ENCODE measurements at places on chromosomes 13 and 19.

- peak; percentile 100 for DNase-seq
Measured at GRCh38 chr19:48468772-48469288, 339 bp upstream of the CYTH2 start.

DNA sequence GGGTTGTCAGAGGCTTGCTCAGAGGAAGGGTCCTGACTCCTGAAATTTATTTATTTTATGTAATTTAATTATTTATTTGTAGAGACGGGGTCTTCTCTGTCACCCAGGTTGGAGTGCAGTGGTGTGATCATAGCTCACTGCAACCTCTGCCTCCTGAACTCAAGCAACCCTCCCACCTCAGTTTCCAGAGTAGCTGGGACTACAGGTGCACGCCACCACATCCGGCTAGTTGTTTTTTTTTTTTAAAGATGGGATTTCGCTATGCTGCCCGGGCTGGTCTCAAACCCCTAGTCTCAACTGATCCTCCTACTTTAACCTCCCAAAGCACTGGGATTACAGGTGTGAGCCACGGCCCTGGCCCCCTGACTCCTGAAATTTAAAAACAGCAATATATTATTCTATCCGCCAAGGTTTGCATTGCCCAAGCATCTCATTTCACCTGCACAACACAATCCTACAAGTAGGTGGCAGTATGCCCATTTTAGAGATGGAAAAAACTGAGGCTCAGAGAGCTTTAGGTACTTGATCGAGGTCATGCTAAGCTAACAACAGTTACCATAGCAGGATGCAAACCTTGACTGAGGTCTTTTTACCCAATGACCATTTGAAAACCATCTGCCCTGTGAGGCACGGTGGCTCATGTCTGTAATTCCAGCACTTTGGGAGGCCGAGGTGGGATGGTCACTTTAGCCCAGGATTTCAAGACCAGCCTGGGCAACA, 18.1 kb downstream of the ARHGEF18 start:
- no peak for DNase-seq

DNA sequence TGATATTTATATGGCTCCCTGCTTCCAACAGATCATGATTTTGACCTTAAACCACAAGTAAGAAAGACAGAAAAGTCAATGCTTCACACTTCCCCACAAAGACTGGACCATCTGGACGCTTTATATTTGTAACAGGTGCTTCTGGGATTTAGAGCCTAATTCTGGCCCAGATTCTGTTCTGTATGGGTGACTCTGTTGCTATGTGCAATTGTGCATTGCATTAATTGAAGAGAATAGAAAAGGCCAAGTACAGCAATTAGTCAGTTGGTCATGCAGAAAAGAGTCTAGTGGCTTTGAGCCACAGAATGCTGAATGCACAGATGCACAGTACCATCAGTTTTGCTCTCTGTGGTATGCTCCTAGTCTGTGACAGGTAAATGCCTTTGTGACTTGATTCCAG, 657.4 kb upstream of the ATXN8OS start:
- no peak for DNase-seq

GRCh38 chr19:4981681-4981958, 12.7 kb downstream of the KDM4B start:
- no peak for DNase-seq

- DNase-seq: no peak
Measured at GRCh38 chr19:615619-616018, 17.7 kb downstream of the POLRMT start.

DNA sequence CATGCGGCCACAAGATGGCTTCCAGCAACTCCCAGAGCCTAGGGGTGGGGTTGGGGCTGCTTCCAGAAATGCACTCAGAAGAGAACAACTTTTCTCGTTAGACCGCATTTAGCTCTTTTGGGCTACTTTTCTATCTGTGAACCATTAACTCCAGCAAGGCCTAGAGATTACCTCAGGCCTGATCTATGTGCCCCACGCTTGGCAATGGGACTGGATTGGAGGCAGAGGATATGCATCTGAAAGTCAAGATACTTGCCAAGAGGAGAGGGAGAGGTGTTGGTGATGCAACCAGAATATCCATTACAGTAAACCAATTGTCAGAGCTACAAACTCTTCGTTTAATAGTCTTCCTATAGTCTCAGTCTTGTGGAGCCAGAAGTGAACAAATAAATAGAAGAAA, 177.7 kb downstream of the TDRD3 start:
- no peak for DNase-seq

GRCh38 chr13:94480672-94481145, 1.2 kb upstream of the DCT start:
- no peak for DNase-seq

DNA sequence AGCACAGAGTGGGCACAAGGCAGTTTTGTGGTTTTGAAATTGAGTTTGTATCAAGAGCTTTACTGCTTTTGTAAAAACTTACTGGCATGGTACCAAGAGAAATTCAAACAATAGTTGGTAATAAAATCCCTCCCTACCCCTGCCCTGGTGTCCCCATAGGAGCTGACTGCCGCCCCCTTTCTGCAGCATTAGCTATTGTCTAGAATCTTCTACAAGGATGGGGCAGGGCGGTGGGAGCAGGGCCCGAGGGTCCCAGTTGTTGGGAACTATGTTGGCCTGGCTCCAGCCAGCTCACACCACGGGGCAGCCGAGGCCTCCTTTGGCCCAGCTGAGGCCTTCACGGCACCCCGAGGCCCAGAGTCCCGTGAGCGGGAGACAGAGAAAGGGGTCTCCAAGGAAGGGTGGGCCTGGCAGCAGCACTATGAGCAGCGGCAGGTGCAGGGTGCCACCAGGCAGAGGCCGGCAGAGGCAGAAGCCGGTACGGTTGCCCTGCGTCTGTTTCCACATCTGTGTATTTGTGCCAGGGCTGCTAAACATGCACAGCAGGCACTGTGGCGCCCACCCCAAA, 57.9 kb downstream of the KDM4B start:
- DNase-seq: no peak

DNA sequence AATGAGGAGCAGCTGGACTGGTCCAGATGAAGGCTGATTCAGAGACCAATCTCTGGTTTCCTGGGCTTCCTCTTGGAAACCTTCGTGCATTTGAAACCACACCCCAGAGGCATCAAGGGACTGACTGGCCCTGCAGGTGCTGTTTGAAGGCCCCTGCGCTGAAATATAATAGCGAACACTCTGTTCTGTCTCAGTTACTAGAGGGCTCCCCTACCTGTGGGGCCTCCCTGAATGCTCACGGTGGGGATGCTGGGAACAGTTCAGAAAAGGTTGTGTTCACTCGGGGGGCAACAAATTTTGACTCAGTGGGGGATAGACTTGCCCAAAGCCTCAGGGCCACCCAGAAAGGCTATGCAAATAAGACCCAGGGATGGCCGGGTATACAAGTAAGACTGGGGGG, 6.4 kb downstream of the CCDC8 start:
- DNase-seq: no peak

GRCh38 chr19:32287811-32288227, 57.6 kb upstream of the ZNF507 start:
- no peak for DNase-seq

DNA sequence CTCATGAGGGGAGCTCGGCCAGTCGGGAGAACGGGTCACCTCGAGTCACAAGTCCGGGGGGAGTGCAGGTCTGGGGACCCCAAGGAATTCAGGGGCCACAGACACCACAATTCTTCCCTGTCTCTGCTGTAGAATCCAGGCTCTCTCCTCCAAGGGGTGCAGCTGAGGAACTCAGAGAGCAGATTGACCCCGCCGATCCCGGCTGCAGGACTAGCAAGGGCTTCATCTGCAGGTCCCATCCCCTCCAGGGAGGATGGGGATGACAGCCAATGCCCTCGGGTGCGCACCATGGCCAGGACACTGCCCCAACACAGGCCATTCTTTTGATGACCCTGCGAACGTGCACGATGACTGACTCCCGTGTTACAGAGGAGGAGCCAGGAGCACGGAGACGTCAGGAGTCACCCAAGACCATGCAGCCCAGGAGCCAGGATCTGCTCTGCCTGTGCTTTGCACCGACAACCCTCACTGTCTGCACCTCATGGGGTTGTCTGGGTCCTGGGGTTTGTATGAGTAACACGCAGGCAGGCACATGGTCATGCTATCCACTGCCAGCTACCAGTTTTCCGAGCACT, 48.5 kb upstream of the TUBGCP3 start:
- no peak for DNase-seq

DNA sequence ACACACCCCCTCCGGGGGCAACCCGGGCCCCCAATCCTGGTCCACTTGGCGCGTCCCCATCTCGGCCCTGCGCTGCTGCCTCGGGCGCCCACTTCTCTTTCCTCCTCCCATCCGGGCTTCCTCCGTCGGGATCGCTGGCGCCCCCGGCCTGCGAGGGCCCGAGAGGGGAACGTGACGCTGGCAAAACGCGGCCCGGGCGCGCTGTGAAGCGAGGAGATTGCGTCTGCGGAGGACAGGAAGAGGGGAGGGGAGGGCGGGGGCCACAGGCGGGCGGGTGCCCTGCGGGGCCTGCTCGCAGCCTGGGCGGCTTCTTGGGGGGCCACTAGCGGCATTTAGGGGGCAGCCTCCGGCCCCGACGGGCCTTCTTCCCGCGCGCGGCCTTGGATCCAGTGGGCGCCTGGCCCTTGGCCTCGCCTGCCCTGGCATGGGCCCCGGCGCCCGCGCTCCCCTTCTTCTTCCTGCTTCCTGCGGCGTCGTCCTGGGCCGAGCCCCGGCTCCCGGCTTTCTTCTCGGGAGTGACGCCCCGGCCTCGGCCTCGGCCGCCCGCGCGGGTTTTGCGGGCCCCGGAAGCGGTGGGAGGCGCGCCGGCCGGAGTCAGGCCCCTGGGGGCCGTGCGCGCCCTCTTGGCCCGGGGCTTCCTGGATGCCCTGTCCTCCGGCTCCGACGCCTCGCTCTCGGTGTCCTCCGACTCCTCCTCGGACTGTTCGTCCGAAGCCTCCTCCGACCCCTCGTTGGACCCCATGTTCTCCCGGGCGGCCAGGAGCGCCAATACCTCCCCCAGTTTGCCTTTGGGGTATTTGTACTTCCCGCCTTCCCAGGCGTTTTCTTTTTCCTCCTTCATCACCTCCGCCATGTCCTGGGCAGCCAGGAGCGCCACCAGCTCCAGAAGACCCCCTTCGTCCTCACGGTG, 2.2 kb downstream of the PNMA8B start:
- DNase-seq: no peak

DNA sequence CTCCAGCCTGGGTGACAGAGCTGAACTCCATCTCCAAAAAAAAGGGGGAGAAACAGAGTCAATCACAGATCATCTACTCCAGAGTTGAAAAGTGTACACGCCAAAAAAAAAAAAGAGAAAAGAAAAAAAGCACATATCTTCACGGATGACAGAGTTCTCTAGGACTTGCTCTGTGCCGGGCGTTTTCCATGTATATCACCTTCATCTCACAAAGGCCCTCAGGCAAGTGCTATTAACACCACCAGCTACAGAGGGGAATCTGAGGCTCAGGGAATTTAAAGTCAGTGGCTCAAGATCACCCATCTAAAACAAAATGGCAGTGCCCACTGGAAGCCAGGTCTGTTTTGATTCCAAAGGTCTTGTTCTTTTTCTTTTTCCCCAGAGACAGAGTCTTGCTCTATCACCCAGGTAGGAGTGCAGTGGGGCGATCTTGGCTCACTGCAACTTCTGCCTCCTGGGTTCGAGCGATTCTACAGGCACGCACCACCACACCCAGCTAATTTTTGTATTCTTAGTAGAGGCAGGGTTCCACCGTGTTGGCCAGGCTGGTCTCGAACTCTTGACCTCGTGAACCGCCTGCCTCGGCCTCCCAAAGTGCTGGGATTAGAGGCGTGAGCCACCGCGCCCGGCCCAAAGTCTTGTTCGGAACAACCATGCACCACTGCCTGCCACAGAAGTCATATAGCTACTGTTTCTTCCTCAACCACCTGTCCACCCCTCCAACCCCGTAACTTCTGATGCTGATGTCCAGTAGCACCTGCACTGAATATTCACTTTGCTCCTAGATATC, 42.2 kb downstream of the SAE1 start:
- DNase-seq: no peak

DNA sequence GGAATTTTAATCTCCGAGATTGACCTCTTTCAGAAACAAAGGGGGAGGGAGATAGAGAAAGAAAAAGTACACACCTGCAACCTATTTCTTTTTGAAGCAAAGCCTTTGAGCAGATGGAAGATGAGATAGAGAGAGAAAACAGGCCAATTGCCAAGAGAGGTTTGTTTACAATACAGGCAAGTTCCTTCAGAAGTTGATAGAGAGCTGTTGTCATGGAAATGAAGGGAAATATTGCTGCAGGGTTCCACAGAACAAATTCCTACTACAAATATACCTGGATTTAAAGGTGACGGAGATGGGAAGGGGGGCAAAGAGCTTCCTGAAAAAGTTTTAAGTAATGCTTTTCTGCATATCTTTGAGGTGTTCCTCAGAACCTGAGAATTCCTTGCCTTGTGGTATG, 388.4 kb downstream of the NDFIP2 start:
- DNase-seq: no peak

DNA sequence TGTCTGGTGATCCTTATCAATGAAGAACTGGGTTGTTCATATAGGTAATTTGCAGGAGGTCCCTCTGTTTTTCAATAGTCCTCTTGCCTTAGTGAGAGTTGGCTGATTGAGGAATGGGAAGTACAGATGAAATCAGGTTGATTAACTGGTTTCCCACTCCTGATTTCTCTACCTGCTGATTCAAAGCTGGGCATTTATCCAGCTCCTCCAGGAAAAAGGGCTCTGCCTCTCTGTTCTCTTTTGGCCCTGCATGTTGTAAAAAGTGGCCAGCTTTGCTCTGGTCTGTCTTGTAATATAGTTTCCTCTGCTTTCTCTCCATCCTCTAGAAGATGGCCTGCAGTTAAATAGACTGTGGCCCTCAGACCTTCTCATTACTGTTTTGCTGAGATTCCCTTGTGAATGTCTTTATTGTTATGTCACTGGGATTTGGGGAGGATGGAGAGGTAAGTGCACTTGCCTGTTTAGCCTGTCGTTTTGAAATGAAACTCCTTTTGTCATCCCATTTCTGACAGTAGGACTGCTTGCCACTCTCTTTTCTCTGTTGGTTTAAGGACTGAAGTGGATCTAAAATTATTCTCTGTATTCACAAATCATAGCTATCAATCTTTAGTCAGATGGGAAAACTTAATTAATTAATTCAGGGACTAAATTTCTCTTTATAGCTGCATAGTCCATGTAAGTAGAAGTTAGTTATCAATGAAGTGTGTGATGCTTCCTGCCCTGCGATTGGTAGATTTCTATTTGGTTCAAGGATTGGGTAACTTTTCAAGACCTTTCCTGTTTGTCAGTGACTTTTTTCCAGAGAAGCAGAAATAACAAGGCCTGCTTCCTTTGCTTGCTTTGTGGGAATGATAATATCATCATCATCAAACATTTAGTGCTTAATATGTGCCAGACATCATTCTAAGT, 28.5 kb downstream of the GARRE1 start:
- no peak for DNase-seq

GRCh38 chr19:41883463-41883820, 458 bp downstream of the ARHGEF1 start:
- no peak for DNase-seq

All from activated T-helper 1 cell treated with Interleukin-2 at 50 U/mL for 16 hours (primary cell).